ENCODE measurements at places on chromosomes 5 and 9.

DNA sequence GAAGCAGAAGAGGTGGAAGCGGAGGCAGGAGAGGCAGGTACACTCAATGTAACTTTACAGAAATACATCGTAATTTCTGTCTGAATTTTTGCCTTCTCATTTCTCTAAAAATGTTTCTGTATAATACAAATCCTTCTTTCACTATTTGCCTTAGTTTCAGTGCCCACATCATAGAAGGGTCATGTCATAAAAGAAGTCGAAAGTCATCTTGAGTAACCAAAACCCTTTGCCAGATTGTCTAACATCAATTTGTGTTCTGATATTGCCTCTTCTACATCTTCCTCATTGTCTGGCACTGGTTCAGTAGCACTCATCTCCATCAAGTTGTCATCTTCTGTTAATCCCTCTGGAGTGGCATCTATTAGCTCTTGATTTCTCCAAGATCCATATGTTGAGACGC, 6.2 kb upstream of the CYFIP2 start:
- DNase-seq, result no peak

DNA sequence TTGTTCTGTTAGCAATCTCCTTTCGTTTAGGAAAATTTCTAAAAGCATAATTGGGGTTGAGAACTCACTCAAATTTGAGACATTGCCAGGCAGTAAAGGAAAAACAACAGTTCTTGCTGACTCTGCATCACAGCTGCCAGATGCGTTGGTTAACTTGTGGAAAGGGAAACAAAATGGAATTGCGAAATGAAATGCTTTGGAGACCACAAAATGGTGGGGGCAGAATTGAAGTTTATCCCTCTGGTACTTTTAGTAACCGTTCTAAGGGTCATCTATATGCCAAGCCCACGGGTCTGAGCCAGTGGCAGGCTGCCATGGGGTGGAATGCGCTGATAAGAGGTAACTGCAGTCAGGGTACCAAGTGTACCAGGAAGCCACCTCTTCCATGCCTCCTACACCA, 28.6 kb upstream of the SELENOP start:
- DNase-seq, result no peak

- DNase-seq, result no peak
These were observed 144.6 kb downstream of the CACNA1B start for GRCh38 chr9:138022121-138022741.

- DNase-seq, result no peak
These were observed 244.6 kb upstream of the ATP10B start for GRCh38 chr5:161096581-161096980.

- peak; percentile 85 for DNase-seq
These were observed at the start of gene WDR36 for GRCh38 chr5:111092062-111092853. WDR36 (plus strand) TSS chr5:111092348; CDS start chr5:111092457, 109 bp downstream.

GRCh38 chr9:122297512-122297911, 32.8 kb downstream of the MRRF start:
- DNase-seq, result no peak

DNA sequence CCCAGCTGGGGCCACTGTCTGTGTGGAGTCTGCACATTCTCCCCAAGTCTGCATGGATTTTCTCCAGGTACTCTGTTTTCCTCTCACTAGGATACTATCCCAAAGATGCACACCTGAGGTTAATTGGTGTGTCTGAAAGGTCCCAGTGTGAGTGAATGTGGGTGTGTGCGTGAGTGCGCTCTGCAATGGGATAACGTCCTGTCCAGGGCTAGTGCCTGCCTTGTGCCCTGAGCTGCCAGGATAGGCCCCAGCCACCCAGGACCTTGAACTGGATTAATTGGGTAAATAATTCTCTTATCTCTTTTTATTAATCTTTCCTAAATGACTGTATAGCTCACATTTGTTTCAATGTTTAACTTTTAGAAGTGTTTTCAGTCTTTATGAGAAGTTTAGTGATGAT, 11.5 kb upstream of the PANK3 start:
- DNase-seq, result no peak

GRCh38 chr9:121652021-121652837, 795 bp downstream of the DAB2IP start:
- DNase-seq, result no peak

DNA sequence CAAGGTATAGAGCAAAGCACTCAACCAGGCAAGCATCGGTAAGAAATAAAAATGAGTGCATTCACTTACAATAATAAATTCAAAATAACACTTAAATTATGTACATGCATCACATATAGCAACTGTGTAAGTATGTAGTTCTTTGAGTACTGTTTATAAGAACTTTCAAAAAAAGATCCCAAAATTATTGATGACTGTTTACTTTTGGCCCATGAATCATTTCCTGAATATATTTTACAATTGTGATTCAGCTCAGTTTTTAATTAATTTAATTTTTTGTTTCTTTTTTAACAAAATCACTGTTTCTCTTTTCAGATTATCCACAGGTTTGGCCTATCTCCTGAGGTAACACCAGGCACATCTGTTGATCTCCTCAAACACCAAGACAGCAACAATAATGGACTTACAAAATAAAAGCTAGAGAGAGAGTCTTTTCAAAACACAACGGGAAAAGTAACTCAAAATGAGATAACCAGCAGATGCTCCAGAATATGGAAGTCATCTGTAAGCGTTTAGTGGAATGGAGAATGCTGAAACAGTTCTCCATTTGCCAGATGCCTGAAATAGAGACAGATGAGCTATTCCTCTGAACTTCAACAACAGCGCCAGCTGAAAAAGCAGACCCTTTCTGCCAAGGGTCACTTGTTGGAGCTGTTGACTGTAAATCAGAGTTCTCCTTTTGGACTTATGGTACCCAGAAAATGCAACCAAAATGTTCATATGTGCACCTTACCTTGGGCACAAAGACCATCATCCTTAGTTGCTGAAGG, 348.6 kb upstream of the RGMB start:
- DNase-seq, result no peak

- DNase-seq, result no peak
These were observed 191.8 kb downstream of the PRR16 start for GRCh38 chr5:120655828-120656435.

GRCh38 chr5:170471551-170472178, 32.2 kb upstream of the KCNIP1 start:
- no peak for DNase-seq

- DNase-seq, result no peak
These were observed 83.8 kb upstream of the NMUR2 start for GRCh38 chr5:152488869-152489268.

GRCh38 chr9:101586651-101587050, 8.1 kb downstream of the PPP3R2 start:
- no peak for DNase-seq

DNA sequence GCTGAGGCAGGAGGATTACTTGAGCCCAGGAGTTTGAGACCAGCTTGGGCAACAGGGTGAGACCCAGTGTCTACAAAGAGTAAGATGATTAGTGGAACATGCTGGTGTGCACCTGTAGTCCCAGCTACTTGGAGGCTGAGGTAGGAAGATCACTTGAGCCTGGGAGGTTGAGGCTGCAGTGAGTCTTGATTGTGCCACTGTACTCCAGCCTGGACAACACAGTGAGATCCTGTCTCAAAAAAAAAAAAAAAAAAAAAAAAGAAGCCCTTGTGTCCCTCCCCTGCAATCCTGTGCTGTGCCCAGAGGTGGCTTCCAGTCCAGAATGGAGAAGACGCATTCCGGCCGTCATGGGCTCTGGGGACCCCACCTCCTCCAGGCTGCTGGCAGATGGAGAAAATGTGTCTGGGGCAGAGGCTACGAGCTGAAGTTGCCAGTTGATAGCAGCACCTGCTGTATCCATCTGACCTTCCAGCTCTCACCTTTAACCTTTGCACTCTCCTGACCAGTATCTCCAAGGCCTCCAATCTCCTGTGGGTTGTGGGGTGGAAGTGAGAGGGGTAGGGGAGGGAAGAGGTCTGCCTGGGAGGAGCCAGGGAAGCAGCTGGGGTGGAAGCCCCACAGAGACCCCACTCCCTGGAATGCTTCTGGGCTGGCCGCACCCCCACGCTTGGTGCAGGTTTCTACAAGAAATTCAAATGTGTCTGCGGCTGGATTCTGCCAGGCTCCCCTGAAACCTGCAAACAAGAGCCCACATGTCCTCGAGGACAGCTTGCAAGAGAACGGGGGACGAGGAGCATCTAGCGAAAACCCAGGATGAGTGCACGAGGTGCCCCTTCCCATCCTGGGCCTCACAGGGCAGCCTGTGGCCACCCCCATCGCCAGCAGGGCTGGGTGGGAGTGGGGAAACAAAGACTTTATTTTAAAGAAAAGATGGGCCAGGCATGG, 148.3 kb upstream of the IER5L start:
- DNase-seq, result no peak

DNA sequence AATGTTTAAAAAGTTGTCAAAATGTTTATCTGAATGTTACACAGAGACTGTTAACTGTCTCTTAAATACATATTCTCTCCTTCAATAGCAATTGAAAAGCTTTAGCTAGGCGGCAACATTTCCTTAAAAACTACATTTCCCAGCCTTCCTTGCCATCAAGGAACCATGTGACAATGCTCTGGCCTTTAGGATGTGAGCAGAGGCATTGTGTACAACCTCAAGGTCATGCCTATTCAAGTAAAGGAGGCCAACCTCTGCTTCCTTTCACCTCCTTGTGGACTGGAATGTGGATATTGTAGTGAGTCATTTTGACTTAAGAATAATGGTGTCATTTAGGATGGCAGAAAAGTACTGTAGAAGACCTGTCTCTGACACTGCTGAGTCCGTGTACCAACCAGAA, 23.7 kb upstream of the MROH2B start:
- DNase-seq, result no peak

DNA sequence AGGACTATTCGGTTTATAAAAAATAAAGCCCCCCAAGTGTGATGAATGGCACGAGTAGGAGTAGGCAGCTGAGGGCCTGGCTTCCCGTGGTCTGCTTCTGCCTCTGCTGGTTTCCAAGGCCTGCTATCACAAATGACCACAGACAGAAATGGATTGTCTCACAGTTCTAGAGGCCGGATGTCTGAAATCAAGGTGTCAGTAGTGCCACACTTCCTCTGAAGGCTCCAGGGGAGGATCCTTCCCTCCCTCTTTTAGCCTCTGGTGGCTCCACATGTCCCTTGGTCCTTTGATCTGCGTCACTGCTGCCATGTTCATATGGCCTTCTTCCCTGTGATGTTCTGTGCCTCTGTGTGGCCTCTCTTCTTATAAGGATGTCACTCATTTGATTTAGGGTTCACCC, 15.1 kb downstream of the PRKACG start:
- peak; percentile 34 for DNase-seq

DNA sequence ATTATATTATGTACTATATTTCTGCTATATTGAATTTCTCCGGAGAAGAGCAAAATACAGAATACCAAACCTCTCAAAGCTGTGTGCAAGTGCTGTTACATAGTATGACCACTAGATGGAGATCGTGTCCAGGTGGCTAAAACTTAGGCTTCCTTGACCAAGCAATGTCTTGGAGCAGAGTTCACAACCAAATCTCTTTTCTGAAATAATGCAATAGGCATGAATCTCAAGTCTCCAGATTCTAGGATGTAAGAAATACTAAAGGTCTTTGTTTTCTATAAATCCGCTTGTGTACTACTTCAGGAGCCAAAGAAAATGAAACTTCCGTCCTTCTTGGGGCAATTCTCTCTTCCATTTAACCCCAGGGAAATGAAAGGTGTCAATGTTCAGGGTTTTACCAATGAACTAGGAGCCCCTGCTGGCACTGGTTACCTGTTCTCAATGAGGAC, 181.5 kb upstream of the RAI14 start:
- DNase-seq, result peak; percentile 39

DNA sequence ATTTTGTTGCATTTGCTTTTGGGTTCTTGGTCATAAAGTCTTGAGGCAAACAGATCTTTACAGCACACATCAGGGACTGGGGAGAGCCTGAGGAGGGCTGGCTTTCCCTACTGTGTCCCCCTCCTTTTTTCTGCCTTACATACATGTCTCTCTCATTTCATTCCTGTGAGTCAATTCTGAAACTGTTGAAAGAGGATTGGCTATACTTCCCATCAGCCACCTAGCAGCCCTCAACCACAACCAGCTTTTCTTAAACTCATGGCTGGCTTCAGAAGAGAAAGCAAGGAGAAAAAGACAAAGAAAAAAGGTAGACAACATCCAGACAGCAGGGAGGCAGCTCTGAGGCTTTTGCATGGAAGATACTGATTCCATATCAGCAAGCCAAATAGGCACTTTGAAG, 374.8 kb upstream of the KIF2A start:
- DNase-seq, result no peak

DNA sequence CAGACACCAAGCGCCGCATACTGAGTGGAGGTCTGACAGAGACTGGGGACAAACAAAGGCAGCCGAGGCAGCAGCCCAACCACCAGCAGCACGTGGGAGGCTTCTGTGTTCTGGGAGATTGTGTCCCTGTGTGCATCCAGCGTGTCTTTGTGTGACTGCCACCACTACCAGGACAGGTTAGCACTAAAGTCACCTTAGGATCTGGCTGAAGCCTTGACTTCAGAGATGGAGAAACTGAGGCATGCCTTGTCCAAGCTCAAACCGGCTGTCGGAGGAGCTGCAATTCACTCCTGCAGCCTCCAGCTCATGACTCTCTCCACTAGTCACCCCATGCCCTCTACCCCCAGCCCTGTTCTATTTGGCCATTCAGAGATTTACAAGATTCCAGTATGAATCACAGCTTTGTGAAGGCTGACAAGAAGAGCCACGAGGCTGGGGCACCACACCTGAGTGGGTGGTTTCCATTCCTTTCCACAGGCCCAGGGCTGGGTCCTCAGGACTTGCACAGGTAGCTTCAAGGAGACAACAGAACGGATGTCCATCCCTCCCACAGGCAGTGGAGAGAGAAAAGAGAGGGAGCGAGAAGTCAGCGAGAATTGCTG, 69.3 kb downstream of the SHB start:
- no peak for DNase-seq

- DNase-seq, result no peak
These were observed 70.3 kb downstream of the TEK start for GRCh38 chr9:27179245-27179865.

- no peak for DNase-seq
These were observed 18.6 kb upstream of the TJP2 start for GRCh38 chr9:69155341-69156030.

DNA sequence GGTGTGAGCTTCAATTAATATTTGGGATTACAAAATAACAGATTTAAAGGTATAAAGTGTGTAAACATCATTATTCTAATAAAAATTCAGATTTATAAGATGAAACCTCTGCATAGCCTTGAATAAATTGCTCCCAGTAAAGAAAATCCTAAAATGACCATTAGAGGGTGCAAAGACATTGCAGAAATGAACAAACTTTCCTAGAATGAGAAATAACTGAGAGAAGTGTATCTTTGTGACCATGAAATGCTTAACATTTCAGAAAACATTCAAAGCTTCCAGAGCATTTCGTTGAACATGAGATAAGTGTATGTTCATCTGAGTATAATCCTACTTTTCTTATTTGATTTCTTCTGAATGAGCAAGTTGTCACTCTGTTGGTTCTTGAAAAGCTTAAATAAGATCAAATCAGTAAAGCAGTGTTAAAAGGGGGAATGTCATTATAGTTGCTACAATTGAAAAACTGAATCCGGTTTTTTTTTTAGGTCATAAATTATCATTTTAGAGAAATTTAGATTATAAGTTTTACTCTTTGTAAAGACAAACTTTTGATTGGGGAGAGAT, 24.7 kb upstream of the NUDT12 start:
- no peak for DNase-seq

- no peak for DNase-seq
These were observed 8.6 kb downstream of the PDCD1LG2 start for GRCh38 chr9:5518937-5519319.
